ENCODE measurements at places on chromosomes 13 and 19. TPM values are rescaled to one million over a fixed set of nuclear protein-coding genes. Genes with fewer than 3 reads are reported as not detected.
A peak's percentile ranks its signal among the peaks of the same experiment; 100 is the strongest.

DNA sequence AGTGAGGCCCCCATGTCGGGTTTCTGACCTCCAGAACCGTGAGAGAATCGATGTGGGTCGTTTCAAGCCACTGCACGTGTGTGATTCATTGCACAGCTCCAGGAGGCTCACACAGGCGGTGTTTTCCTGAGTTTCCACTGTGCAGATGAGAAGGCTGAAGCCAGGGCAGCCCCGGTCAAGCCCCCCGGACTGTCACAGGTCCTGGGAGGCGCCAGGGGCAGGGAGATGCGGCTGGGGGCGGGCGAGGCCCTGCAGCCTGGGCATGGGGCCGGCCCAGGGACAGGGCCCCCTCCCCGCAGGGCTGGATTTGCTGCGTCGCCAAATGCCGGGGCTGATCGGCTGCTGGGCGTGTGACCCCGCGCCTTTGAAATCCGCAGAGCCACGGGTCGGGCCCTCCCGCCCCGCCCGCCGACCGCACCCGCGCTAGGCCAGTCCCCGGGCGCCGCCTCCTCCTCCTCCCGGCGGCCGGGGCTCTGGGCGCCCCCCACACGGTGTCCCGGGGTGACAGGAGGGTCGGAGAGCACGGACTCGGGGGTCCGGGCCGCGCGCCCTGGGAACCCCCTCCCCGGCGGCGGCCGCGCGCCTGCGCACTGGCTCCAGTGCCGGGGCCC, 9.9 kb upstream of the MKNK2 start:
- peak overlapping the region; percentile 68 for H3K4me3 ChIP-seq
- DNase-seq = peak; percentile 83
- H3K27me3 ChIP-seq = no peaks in the 10 kb centered on the region
- H3K4me1 ChIP-seq = peaks cover 27% of the 10 kb centered on the region

DNA sequence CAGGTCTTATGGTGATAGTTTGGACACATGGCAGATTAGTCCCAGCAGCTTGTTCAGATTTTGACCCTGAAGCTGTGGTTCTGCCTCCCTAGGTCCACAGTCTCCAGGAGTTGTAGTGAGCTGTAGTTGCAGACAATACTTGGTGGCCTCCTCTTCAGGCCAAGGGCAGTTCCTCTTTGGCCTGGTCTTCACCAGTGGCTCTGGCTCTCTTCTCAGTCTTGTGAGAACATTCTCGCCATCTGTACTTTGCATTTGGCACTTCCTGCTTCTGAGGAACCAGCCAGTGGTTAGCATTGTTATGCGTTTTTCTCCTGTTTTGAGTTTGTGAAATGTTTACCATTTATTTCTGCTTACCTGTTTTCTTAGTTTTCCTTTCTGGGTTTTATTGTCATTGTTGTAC, 40.7 kb downstream of the PCCA start:
- no peak overlapping the region for H3K27ac ChIP-seq
- DNase-seq = no peak
- H3K4me3 ChIP-seq = no peak overlapping the region

DNA sequence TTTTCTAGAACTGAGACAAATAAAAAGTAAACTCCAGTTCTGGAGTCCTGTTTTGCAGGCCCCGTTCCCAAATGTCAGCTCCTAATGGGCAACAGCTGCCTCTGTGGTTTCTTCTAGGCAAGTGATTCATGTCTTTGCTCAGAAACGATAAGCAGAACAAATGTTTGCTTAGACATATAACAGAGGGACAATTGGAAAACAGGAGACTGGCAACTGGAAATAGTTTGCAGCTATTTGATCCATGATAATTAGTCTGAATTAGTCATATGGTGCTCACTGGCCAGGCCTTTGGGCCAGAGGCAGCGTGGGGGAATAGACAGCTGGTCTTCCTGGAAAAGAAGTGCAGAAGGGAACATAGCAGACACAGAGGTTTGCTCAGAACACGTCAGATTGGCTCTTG, 29.2 kb upstream of the TSHZ3 start:
- no peaks in the 10 kb centered on the region for H3K4me1 ChIP-seq
- no peaks in the 10 kb centered on the region for H3K36me3 ChIP-seq
- DNase-seq = no peak
- H3K27ac ChIP-seq = peak overlapping the region; percentile 57
- no peaks in the 10 kb centered on the region for H3K27me3 ChIP-seq

DNA sequence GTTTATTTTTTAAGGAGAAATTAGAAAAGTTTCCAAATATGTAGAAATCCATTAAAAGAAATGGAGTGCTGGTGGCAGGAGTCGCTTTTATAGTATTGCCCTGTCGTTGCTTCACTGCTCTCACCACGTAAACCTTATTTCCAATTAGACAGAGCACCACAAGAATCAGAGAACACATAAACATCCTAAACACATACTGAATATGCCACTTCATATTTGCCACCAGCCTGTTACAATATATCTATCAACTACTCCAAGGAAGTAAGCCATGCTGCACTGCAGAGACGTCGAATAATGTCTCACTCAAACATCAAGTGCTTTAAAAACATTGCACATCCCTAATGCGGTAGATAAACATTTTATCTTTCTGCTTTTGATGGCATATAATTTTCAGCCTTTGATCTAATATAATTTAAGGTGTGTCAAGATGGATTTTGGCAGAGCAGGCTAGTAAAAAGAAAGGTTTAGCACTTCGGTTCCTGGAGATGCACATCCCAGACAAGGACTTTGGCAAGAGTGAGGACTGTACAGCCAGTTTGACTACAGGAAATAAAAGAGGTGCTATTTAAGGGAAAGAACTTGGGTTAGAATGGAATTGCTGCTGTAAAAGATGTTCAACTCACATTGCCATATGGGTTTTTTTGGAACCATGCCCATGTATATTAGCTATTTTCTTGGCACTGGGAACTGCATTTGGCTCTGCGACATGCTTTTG, 932.3 kb downstream of the EFNB2 start:
- no peaks in the 10 kb centered on the region for H3K27me3 ChIP-seq
- no peaks in the 10 kb centered on the region for H3K4me1 ChIP-seq
- H3K27ac ChIP-seq = no peak overlapping the region

- H3K27me3 ChIP-seq = no peaks in the 10 kb centered on the region
- H3K4me3 ChIP-seq = no peak overlapping the region
- no peak for DNase-seq
Observed at GRCh38 chr13:50376895-50377575, 361.8 kb downstream of the KCNRG start.

Gene NOVA2
- total RNA-seq = 6.1 TPM

DNA sequence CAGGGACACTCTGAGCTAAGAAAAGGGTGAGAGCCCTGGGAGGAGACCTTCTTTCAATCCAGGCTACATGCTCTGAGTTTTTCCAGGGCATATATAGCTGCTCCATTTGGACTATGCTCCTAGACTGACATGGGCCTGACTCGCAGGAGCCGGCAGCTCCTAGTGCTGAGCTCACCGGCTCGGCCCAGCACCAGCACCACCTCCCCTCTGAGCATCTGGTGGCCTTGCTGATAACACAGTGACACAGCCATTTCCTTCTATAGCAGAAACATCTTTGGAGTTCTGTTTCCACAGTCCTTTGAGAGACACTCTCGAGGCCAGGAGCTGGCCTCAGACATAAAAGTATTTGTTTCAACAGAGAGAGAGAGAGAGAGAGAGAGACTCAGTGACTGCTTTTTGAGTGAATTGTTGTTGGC, 184.9 kb downstream of the TM9SF2 start:
- H3K4me3 ChIP-seq = no peak overlapping the region
- H3K27me3 ChIP-seq = no peaks in the 10 kb centered on the region
- peaks cover 22% of the 10 kb centered on the region for H3K4me1 ChIP-seq
- H3K27ac ChIP-seq = peak overlapping the region; percentile 53
- peak; percentile 30 for DNase-seq

DNA sequence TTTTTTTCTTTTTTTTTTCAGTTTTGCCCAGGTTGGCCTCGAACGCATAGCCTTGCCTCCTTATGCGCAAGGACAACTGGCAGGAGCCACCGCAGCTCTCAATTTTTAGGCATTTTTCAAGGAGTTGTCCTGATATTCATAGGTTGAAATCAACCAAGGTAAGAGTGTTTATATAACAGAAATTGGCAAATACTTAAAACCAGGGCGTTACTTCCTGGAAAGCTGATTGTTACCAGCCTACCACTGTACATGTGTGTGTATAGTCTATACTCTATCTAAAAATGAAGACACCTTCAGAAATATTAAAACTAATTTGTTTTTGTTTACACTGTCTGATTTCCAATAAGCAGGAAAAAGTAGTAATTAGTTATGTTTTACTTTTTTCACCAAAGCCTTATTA, 39.2 kb downstream of the GPC6 start:
- H3K27ac ChIP-seq = no peak overlapping the region
- H3K27me3 ChIP-seq = no peaks in the 10 kb centered on the region
- H3K36me3 ChIP-seq = no peaks in the 10 kb centered on the region
- no peak overlapping the region for H3K4me3 ChIP-seq

DNA sequence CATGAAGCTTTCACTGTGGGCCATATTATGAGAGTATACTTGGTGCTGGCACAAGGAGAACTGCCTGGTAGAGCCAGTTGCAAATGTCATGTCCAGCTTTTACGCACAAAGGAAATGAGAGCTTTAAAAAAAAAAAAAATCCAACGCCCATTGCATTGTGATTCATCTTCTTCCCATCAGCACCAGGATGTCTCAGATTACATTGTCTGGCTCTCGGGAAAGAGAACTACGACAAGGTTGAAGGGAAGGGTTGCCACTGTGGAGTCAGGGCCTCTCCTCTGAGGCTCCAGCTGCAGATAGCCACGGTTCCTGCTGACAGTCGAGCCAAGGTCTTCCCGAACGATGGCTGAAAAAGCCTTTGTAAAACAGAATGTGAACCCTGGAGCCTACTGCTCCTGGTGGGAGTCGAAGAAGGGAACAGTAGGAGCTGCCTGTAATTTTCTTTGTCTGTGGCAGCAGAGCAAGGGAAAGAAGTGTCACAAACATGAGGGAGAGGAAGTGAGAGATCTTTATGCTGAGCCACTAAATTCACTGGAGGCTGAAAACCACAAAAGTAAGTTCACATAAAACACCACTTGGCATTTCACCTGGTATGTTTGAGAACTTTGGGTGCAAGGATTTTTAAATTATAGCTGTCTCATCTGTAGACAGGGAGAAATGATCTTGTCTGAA, 704.7 kb downstream of the DIAPH3 start:
- H3K4me3 ChIP-seq = no peak overlapping the region
- no peaks in the 10 kb centered on the region for H3K36me3 ChIP-seq
- no peaks in the 10 kb centered on the region for H3K27me3 ChIP-seq
- peak; percentile 29 for DNase-seq
- H3K4me1 ChIP-seq = peaks cover 15% of the 10 kb centered on the region
- peak overlapping the region; percentile 79 for H3K27ac ChIP-seq

Gene SRRM5
- not detected for total RNA-seq

- no peak overlapping the region for H3K4me3 ChIP-seq
- H3K27ac ChIP-seq = no peak overlapping the region
- no peaks in the 10 kb centered on the region for H3K27me3 ChIP-seq
- no peak for DNase-seq
Observed at GRCh38 chr13:77853703-77854102, 64.9 kb downstream of the EDNRB start.

Measured in heart right ventricle (tissue), 16 donors.